ENCODE measurements at places on chromosomes 7 and 10.

DNA sequence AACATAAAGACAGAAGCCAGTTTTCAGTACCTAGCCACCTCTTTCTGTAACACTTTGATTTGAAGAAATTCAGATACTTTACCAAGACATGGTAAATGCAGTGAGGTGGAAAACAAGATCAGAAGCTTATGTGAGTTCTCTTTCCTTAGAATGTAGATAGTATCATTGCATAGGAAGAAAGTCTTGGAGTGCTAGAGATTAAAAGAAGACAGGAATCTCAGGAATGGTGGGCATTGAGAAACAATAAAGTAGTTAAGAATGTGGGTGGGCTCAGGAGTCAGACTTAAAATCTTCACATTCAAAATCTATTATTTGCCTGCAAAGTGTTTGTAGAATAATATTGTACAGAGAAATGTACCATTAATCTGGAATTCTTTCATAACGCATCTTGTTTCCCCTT is 58.9 kb downstream of the POLL start:
- DNase-seq, result no peak

- no peak for DNase-seq
These were observed 441.8 kb downstream of the RPS24 start for GRCh38 chr10:78475437-78475836.

DNA sequence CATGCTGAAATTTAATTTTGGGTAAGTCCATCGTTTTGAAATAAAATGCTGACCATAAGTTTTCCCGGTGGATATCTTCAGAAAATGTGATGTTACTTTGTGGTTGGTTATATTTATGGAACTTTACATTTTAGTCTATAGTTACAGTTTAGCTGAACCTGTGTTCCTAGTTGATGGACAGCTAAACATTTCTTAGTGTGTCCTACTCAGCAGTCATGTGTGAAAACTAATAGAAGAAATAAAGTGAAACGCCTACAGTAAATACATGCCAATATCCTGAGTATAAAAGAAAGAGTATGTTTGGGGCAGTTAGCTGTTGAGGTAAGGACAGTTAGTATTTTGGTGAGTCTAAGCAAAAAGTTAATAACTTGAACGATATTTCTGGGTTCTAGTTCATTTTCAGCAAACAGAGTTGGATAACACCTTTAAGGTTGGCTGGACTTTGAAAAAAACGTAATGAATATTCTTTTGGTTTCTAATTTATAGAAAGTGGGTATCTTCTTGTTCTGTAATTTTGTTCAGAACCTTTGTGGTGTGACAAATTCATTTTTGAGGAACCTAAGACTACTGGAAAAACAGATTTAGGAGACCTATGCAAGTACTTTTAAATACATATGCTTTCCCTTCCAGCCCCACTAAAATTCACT is 28.7 kb downstream of the LCOR start:
- no peak for DNase-seq

GRCh38 chr10:34995925-34996324 is 94.2 kb downstream of the CUL2 start:
- no peak for DNase-seq

GRCh38 chr7:91379236-91379635 is 115.0 kb downstream of the FZD1 start:
- DNase-seq, result no peak

GRCh38 chr7:103547451-103548284 is 101.7 kb upstream of the SLC26A5 start:
- no peak for DNase-seq

- no peak for DNase-seq
These were observed 346.0 kb upstream of the BMPER start for GRCh38 chr7:33559324-33559710.

GRCh38 chr7:21368317-21368716 is 59.6 kb upstream of the SP4 start:
- no peak for DNase-seq

GRCh38 chr7:132437730-132438129 is 138.5 kb downstream of the PLXNA4 start:
- DNase-seq, result no peak

- no peak for DNase-seq
These were observed 72.1 kb upstream of the CDK1 start for GRCh38 chr10:60706146-60706545.

DNA sequence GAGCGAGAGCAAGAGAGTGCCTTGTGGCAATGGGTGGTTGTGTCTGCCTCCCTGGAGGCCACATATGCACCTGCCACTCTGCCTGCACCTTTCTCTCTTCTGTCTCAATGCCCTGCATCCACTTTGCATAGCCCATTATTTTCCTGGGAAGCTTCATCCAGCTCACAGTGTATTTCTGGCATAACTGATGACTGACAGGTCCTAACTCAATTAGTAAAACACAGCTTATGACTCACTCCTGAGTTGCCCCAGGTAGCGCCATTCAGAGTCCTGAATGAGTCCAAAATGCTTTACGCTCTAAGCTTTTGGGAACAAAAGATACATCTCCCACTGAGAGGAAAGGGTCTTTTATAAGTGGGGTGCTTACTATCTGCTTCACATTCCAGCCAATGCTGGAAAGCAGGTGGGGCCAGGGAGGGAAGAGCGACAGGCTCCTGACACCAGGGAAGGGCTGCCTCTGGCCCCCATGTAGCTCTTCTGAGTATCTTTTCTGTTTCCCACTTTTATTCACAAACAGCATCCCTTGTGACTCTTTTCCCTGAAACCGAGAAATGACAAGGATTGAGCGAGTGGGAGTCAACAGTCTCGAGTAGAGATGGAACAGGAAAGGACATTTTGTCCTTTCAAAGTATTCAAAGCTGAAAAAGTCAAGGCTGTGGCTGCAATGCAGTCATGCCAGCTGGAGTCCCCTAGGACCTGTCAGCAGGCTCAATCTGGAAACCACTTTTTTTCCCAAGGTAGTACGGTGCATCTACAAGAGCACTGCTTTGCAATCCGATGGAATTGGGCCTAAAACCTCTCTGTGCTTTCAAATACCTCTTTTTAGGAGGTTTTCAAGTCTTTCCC is 479.3 kb upstream of the PODXL start:
- no peak for DNase-seq

GRCh38 chr7:55260171-55260570 is 105.0 kb upstream of the LANCL2 start:
- DNase-seq, result no peak

DNA sequence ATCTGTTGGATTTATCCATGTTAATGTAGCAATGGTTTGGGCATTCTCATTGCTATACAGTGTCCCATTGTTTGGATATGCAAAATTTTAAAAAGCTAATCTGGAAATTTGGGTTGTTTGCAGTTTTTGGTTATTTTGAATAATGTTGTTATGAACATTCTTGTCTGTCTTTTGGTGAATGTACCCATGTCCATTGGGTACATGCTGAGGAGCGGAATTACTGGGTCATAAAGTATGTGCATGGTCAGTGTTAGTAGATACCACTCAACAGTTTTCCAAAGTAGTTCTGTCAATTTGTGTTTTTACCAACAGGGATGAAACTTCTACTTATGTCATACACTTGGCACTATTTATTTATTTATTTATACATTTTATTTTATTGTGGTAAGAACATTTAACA is 153.9 kb downstream of the LRMDA start:
- no peak for DNase-seq

DNA sequence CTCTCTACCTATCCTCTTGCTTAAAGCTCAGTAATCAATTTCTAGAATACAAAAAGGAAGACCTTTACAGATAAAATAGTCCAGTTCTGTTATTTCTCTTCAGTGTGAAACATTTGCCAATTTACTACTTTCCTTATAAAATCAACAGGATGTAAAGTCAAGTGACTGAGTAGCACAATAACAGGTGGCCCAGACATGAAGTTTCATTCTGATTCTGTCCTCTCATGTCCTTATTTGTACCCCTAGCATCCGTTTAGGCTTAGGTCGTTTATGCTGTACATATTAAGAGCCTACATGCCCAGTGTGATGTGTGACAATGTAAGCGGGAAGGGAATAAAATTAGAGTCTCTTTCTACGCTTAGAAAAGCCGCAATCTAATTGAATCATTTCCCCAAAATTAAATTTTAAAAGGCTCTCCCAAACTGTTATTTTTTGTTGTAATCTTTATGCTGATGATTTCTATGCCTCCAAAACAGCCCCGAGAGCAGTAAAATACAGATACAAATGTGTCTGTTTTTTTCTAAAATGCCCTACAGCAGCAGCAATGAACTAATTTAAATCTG is 29.1 kb downstream of the EPC1 start:
- DNase-seq, result no peak

- DNase-seq, result no peak
These were observed 56.5 kb downstream of the SHTN1 start for GRCh38 chr10:116948530-116948870.

DNA sequence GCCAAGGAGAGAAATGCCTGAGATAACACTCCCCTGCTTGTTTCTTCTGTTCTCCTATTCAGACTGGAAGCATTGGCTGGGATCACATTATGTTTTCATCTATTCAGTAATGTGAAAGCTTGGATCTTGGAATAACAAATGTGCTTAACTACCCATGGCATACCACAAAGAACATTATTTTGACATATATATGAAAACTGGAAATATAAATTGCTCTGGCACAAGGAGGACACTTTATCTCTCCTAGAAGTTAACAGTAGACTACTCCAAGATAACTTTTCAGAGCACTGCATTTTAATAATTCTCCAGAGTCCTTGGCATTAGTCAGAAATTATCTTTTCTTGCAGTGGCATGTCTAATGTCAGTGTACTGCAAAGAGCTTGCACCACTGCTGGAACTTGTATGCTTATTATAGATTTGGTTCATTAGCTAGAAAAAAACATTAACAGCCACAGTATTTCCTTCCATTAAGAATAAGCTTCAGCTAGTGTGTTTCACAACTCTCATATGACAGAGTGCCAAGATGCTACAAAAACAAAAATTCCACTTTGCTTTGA is 169.3 kb upstream of the LRRN3 start:
- DNase-seq, result no peak

- DNase-seq, result no peak
These were observed 23.4 kb downstream of the EBF3 start for GRCh38 chr10:129940617-129941198.

- DNase-seq, result no peak
These were observed 115.4 kb upstream of the LRRN3 start for GRCh38 chr7:110975486-110975885.

DNA sequence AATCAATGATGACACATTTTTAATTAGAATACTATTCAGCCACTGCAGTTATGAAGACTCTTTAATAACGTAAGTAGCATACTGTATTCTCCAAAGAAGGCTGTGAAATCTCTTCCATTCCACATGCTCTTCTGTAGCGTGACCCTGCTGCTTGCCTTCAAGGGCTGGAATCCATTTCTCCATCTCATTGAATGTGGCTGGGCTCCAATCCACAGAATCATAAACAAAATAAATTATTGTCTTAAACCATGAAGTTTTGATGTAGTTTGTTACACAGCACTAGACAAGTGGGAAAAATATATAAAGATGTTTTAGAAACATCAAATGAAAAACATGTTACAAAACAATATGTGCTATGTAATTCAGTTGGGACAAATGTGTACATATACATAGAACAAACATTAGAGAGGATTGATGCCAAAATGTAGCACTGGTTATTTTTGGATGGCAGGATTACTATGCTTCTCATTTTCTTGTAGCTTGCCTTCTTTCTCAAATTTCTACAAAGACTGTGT is 410.8 kb upstream of the PODXL start:
- DNase-seq, result no peak

GRCh38 chr7:109868215-109868860 is 1222.6 kb upstream of the LRRN3 start:
- DNase-seq, result no peak

DNA sequence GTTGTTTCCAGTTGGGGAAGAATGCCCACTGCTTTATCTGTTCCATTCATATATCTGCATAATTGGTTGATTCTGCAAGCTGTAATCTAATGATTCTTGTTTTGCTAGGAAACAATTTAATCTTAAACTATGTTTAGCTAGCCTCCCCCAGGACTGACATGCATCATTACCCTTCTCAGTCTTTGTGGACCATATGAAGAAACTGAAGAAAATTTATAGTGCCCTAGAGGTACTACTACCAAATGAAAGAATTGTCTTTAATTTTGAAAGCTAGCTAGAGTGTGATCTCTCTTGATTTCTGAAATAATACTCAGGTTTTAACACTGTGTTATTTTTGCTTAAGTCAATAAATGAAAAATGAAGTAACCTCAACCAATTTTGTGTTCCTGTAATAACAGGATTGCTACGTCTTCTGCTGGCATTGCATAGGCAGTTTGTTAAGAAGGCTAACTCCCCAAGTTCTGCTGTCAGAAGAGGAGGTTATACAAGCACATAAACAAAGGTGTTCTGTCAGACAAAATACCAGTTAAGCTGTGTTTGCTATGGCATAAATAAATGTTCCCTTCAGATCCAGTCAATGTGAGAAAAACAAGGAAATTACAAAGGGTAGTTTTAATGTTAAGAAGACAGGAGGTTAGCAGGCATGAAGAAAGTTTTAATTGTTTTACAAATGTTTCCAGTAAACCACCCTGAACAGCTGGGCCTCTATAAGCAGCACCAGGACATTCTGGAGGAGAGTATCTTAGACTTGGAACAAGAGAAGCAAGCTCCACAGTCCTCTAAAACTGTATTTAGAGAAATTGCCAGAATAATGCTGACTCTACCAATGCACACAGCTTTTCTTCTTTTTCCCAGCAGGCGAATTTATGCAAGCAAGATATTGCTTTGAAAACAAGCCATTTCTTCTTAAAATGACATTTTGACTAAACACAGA is 90.3 kb upstream of the CTTNBP2 start:
- DNase-seq, result no peak

DNA sequence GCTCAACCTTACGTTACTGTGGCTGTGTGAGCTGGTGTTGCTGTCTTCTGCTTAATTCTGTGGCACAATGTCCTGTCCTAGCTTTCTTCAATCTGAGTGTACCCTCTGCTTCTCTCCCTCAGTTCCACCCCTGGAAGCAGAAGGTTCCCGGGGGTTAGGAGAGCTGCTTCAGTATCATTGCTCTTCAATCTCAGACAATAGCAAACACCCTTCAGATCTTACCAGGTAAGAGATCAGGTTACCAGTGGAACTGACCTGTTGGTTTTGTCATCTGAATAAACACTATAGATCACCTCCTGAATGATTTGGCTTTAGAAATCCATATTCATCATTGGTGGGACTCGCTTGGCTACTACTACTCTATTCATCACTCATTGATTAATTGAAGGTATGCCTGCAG is 48.4 kb downstream of the DNAJB9 start:
- no peak for DNase-seq

GRCh38 chr7:66776800-66777442 is 36.4 kb downstream of the RABGEF1 start:
- no peak for DNase-seq

- no peak for DNase-seq
These were observed 128.0 kb downstream of the GLI3 start for GRCh38 chr7:42108803-42109528.

GRCh38 chr7:98771941-98772603 is 97.7 kb downstream of the TMEM130 start:
- DNase-seq, result no peak

- DNase-seq, result peak; percentile 61
These were observed 2.1 kb downstream of the KIF5B start for GRCh38 chr10:32054094-32054493.
